ENCODE measurements at places on chromosomes 16 and 17.

- DNase-seq, result peak; percentile 43
These were observed 30.3 kb downstream of the CPSF4L start for GRCh38 chr17:73231395-73231794.

DNA sequence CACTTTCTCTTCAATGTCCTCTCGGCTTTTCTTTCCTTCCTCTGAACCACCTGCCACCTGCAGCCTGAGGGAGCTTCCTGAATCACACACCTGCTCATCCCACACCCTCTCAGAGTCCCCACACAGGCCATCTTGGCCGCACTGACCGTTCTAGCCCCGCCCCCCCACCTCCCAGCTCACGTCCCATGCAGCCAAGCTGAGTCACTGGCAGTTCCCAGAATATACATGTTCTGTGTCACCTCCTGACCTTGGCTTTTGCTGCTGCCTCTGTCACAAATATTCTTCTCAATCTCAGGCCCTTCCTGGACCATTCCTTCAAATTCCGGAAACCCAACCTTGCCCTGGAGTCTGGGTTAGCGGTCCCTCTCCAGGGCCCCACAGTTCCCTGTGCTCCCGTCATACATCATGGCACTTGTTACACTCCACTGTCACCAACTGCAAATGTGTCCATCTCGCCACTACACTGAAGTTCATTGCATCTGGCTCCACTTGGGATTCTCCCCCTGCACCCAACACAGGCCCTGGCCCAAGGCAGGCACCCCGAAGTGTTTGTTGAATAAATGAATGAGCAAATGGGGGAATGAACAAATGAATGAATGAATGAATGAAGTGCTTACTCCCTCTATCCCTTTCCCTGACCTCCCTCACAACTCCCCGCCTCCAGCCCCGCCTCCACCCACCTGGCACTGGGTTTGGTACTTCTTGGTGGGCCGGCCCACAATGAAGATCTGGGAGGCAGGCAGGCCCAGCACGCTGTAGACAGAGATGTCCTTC lies 12.8 kb downstream of the PIMREG start:
- peak; percentile 54 for DNase-seq

- DNase-seq, result peak; percentile 93
These were observed 88.2 kb downstream of the NOG start for GRCh38 chr17:56681561-56682266.

DNA sequence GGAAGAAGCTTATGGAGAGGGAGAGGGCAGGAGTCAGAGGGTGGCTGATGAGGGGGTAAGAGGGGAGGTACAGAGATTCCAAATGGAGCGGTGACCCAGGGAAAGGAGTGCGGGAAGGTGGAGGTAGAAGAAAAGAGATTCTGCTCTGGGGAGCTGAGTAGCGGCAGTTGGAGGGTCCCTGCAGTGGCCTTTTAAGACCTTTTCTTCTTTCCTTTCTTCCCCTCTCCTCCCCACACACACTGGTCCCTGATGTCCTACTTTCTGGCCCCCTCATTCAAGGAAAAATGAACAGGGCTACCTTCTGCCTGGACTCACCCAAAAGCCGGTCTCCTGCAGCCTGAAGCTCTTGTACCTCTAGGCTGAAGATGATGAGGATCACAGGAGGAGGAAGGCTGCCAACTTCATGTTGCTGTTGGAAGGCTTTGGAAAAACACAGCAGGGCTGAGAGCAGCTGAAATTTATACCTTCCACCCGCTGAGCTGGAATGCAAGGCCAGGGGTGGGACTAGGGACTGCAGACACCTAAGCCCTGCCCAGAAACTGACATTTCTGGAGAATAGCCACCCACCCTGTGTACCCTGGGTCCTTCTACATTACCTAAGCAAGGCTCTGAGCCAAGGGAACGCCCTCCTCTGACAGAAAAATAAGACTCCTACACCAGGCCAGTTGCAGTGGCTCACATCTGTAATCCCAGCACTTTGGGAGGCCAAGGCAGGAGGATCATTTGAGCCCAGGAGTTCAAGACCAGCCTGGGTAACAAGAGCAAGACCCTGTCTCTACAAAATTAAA lies 9.4 kb upstream of the HEATR6 start:
- peak; percentile 97 for DNase-seq

GRCh38 chr16:55323637-55324271 lies at the start of gene IRX6:
Gene IRX6 (plus strand): TSS chr16:55324203. CDS start chr16:55325092, 889 bp downstream.
- DNase-seq, result no peak

- no peak for DNase-seq
These were observed 1.4 kb upstream of the PAQR4 start for GRCh38 chr16:2967721-2968161.

DNA sequence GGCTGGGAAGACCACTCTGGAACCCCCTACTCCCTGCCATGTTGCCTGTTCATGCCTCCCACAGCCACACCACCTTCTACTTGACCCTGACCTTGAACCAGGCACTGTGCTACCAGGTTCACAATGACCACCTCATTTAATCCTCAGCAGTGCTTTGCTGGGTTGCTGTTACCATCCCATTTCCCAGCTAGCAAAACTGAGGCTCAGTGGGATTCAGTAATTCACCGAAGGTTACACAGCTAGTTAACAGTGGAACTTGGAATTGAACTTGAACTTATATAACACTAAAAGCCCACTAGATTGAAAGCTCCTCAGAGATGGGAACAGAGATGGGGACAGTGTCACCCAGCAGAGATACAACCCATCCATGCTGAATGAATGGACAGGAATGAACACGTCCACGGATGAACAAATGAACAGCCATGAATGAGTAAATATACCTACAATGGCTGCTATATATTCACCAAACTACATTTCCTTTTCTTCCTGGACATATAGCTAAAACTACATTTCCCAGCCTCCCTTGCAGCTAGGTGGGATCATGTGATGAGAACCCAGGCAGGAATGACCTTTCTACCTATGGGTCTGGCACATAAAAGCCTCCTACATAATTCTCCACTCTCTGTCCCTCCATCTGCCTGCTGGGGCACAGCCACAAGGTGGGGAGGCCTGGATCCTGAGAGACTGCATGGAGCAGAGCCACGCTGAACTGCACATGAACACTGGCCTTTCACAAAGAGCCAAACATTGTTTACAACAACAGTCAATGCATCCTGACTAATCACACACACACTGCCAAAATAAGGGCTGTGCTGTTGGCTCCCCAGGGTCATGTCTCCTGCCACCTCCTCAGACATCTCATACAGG lies 94.8 kb downstream of the RMI2 start:
- no peak for DNase-seq

DNA sequence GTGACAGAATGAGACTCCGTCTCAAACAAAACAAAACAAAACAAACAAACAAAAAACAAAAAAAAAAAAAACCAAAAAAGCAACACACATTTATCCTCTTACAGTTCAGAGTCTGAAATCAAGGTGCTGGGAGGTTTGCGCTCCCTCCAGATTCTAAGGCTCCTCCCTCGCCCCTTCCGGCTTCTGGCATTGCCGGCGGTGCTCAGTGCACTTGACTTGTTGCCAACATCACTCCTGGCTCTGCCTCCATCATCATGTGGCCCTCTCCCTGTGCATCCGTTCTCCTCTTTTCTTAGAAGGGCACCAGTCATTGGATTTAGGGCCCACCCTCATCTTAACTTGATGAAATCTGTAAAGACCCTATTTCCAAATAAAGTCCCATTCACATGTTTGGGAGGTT lies 73.8 kb downstream of the RBFOX3 start:
- no peak for DNase-seq

DNA sequence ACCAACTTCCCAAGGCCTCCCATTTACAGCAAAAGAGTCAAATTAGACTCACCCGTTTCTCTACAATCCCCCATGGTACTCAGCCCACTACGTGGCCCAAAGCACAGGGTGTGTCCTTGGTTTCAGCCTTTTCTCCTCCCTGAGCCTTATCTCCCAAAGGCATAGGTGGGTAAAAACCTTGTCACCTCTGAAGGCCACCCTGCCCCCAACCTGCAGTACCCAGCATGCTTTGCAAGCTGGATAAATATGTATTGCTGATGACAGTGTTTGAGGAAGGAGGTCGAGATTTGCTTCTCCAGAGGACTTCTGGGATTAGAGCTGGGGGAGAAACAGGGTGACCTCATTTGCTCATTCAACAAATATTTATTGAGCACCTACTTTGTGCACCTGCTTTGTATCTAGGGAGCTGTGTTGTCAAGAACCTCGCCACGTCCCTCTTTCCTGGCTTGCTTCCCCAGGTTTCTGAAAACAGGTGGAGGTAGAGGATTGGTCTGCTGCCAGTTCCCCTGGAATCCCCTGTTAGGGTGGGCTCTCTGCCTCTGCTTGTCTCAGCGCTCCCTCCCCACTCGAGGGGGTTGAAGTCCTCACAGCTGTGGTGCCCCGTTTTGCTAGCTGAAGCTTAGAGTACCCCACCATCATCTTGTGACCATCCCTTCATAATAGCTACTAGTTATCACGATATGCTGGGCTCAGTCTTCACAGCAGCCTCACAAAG lies 3.0 kb downstream of the LASP1 start:
- no peak for DNase-seq

GRCh38 chr17:57211543-57211942 lies 44.8 kb upstream of the MSI2 start:
- DNase-seq, result no peak

DNA sequence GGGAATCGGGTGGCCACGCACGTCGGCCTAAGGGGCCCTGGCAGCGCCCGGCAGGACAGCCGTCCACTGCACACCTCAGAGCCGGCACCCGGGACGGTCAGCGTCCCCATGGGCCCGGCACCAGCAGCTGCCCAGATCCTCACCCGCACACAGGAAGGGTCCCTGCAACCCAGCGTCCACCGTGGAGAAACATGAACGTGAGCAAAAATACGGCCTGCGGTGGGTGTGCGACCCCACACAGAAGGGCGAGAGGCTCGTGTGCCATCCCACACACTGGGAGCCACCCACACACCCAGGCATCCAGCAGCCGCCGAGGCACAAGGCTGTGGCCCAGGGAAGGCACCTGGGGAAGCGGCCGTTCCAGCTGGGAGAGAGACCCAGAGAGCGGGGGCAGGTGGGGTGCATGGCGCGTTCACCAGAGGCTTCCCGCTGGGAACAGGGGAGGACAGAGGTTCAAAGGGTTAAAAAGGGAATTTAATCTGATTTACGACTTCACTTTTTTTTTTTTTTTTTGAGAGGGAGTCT lies 6.4 kb downstream of the PIEZO1 start:
- DNase-seq, result no peak

- DNase-seq, result no peak
These were observed 38.3 kb upstream of the HSBP1 start for GRCh38 chr16:83769397-83770008.

- no peak for DNase-seq
These were observed 2.3 kb upstream of the RPH3AL start for GRCh38 chr17:354651-355556.

- no peak for DNase-seq
These were observed 142.5 kb downstream of the IRX3 start for GRCh38 chr16:54143934-54144571.

DNA sequence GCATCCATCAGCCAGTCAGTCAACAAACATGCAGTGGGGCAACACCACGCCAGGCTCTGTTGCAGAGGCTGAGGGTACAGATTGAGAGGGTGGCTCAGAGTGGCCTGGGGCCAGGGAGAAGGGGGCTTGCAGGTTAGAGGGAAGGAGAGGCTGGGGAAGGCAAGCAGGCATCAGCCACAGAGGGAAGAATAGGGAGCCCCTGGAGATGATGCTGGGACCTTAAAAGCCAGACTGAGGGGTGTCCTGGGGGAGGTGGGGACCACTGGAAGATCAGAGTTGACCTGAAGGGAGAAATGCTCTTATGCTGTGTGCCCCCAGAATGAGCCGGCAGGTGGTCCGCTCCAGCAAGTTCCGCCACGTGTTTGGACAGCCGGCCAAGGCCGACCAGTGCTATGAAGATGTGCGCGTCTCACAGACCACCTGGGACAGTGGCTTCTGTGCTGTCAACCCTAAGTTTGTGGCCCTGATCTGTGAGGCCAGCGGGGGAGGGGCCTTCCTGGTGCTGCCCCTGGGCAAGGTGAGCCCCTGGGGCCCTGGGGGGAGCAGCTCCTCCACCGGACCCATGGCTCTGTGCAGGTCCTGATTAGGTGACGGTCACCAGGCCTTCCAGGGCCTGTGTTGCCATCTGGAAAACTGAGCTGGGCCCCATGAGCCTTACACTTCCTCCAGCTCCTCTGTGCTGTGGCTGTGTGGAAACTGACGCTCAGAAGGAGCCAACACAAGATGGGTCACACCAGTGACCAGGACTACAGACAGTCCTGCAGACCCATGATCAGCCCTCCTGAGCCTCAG lies 1.7 kb downstream of the CORO1A start:
- DNase-seq, result no peak

DNA sequence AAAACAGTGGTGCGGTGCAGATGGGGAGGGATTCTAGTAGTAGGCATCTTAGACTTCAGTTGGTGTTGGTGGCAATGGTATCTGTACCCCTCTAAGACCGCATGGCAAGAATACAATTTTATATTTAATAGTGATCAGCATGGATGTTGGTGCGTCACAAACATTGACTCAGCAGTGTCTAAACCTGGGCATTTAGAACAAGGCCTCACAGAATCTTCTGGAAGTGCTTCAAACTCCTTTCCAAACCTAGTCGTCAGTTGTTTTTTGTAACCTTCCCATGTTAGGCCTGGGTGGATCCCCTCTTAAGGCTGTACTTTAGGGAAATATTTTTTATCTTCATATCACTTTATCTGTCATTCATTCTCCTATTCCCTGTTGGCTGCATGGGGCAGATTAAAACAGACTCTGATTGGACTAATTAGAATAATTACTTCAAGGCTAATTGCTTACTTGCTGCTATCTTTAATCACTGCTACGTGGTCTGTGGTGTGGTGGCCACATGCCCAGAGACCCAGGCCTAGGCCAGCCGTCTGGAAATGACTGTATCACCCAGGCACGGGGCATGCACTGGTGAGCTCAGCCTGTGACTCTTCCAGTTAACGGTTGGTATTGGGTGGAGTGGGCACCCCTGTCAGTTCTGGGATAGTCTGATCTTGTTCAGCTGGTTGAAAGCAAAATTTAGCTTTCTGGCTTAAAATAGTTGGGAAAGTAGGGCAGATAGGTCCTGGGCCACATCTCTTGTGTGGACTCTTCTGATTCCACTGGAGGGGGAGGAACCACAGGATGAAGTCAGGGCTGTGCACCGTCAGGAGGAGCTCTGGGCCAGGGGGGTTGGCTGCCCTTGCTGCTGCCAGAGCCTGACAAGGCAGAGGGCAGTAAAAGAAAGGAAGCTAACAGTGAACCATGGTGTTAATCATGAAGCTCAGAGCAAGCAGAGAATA lies 4.5 kb downstream of the ALKBH5 start:
- peak; percentile 33 for DNase-seq

GRCh38 chr16:48386559-48387312 lies 1.5 kb upstream of the SIAH1 start:
- DNase-seq, result peak; percentile 70

DNA sequence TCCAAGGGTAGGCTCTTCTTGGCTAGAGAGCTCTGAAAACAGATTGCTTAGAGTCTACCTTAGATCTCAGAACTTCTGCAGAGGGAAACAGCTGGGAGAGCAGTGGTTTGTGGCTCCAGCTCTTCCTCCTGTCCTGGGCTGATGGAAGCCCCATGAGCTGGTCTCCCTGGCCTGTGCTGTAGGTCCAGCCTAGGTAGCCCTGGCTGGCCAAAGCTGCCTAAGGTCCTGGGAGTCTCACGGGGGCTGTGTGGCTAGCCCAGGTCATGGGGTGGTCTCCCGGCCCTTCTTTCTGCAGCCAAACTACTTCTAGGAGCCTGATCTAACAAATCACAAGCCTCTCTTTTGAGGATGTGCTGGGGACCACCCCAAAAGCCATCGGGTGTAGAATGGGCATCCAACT lies 75.7 kb downstream of the MPRIP start:
- no peak for DNase-seq

GRCh38 chr17:33551911-33552310 lies 258.8 kb upstream of the ASIC2 start:
- no peak for DNase-seq

GRCh38 chr17:14827396-14827919 lies 437.7 kb downstream of the PMP22 start:
- no peak for DNase-seq

Data from choroid plexus epithelial cell (primary cell).